ENCODE measurements at places on chromosomes 16 and 17.

GRCh38 chr17:42311240-42312034, 23.1 kb downstream of the STAT5A start:
- DNase-seq = no peak

DNA sequence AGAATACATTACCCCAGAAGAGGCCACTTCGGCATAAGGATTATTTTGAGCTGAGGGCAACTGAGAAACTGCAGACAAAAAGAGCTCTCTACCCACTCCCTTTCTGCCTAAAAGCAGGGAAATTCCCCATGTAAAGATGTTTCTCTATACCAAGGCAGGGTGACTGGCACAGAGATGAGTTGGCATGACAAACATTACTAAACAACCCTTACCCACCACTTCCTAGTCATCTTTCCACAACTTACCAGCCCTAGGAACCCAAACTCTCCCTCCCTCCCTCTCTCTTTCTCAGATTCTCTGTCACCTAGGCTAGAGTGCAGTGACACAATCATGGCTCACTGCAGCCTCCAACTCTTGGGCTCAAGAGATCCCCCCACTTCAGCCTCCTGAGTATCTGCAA, 68.6 kb downstream of the EMP2 start:
- DNase-seq = peak; percentile 14

DNA sequence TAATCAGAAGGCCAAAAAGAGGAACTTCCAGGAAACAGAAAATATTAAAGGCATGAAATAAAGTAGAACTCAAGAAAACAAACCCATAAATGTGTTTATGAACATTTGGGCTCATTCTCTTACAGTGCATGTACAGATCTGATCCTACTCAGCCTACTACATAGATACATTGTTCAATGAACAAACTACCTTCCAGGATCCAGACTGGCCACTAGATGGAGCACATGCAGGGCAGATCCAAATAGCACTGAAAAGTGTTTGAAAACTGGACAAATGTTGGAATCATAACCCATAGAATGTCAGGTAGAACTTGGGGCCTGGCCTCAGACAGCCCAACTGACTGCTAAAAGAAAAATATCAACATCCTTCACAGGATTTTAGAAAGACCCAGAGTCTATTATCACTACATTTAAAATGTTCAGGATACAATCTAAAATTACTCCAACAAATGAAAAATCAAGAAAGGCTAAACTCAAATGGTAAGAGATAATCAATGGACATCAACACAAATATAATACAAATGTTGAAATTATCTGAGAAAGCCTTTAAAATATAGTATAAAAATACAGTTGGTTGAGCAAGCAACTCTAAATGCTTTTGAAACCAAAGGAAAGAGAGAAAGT, 122.4 kb upstream of the NUDT7 start:
- DNase-seq = peak; percentile 54

DNA sequence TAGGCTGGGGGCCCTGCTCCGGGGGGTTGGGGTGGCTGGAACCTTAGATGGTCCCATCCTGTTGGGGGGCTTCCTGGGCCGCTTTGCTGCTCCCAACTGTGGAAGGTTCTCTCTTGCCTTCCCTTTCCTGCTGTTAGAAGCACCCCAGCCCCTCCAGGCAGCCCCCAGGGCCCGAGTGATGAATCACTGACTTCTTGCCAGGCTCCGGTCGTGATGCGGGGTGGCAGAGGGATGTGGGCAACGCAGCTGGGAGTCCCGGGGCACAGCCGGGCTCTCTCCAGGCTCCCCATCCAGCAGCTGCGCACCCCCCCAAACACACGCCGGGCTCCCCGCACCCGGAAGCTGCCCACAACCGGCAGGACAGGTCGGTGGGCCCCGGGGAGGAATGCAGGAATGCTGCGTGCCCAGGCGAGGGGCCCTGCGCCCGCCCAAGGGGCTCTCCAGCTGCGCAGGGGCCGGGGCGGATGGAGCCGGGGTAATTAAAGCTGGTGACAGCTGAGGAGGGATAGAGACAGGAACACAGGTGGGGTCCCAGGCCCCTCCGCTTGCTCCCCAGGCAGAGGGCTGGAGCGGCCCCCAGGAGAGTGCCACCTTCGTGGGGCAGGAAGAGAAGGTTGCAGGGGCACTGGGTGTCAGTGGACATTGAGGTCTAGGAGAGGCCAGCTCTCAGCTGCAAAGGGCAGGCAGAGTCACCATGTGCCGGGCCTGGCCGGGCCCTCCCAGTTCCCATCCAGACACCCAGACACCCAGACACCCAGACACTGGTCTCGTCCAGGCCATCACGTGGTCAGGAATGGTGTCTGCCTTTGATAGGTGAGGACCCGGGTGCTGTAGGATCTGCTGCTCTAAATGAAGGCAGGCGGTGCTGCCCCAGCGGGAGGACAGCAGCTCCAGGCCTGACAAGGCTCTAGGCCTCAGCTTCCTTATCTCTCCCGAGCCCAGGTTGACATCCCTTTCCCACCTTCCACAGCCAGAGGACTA, 15.0 kb upstream of the SLC38A10 start:
- DNase-seq = no peak

DNA sequence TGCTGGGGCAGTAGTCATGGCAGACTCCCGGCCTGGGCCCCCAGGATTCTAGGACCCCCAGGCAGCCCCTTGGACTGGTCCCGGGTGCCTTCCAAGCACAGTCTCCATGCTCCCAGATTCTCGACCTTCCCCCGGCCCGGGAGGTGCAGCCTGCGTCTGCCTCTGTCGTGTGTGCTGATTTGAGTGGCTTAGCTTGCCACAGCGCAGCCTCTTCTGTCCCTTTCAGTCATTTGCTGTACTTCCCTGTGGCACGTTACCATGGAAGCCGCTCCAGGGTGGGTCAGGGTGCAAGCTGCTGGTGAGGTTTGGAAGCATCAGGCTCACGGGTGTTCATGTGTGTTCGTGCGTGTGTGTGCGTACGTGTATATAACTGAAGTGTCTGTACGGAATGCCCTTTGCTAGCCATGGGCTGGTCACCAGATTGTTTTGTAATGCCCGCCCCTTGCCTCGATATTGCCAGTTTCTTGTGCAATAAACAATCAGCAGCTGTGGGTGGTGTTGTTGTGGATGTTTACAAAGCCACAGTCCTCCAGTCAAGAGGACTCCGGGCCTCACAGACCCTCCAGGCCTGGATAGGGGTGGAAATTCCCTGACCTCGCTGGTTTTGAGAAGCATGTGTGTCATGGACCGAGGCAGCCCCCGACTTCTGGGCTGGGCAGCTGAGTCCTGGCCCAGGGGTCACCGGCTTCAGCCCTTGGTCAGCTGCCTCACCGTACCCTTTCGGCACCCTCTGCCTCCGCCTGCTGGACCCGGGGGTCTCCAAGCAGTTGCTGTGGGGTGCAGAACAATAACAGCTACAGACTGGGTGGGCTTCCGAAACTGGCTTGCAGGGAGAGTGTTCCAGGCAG, 9.7 kb upstream of the CLEC18A start:
- DNase-seq = no peak

GRCh38 chr17:82838386-82839063, 1.3 kb downstream of the ZNF750 start:
- DNase-seq = no peak

DNA sequence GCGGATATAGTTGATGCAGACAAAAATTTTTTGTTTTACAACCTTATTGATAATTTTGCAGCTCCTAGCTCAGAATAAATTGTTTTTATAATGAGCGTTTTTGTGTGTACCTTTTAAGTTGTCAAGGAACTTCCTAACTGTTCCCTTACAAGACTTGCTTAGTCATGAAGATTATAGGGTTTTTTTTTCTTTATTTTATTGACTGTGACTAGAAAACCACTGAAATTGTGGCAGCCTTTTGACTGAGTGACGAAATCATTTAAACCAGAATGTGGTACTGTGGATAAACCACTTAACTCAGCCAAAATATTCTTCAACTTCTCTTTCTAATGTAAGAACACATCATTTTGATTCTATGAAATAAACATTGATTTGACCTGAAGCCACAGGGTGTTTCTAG, 40.8 kb upstream of the VPS4A start:
- no peak for DNase-seq

DNA sequence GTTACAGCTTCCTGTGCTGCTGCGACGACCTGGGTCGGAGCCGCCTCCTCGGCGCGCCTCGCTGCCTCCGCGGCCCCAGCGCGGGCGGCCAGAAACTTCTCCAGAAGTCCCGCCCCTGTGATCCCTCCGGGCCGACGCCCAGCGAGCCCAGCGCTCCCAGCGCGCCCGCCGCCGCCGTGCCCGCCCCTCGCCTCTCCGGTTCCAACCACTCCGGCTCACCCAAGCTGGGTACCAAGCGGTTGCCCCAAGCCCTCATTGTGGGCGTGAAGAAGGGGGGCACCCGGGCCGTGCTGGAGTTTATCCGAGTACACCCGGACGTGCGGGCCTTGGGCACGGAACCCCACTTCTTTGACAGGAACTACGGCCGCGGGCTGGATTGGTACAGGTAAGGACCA, 746 bp downstream of the HS3ST2 start:
- no peak for DNase-seq

- DNase-seq = no peak
These were observed 368.8 kb downstream of the SNX29 start for GRCh38 chr16:12345349-12345748.

GRCh38 chr17:80523956-80524712, 20.5 kb upstream of the RPTOR start:
- no peak for DNase-seq

DNA sequence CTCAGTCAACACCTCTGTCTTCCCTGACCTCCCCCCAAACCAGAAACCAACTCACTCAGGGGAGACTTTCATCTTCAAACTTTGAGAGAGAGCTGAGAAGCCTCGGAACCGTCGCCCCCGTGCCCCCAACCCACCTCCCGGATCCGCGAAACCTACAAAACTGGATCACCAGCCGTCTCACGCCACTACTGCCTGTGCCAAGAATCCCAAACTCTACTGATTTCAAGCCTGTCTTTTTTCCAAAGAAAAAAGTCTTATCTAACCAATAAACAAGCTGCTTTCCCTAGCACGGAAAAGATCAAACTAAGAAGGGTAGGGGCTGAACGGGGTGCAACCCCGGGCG, 2.0 kb downstream of the AXIN2 start:
- DNase-seq = no peak

DNA sequence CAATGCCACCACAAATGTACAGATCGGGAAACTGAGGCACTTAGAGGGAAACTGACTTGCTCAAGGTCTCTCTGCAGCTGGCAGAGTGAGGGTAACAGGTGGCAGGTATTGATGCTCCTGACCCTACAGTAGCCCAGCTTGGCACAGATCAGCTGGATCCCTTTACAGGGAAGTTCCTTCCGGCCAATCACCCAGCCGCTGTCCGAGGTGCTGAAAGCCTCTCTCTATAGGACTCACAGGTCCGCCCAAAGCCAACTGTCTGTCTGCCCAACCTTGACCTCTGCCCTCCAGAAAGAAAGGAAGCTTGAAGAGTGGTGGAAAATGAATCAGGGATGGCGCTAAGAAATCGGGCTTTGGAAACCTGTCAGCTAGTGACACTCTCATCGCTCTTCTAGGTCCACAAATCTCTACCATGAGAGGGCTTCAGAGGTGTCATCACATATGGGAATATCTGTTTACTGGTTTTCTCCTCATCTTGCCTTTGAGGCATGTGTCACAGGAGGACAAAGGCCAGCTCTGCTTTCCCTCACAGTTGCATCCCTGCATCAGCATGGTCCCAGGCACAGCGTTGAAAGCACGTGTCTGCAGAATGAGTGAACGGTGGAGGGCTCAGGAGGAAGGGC, 246.2 kb downstream of the KATNIP start:
- peak; percentile 57 for DNase-seq

GRCh38 chr17:58995247-58995940, 111.3 kb downstream of the TRIM37 start:
- no peak for DNase-seq

DNA sequence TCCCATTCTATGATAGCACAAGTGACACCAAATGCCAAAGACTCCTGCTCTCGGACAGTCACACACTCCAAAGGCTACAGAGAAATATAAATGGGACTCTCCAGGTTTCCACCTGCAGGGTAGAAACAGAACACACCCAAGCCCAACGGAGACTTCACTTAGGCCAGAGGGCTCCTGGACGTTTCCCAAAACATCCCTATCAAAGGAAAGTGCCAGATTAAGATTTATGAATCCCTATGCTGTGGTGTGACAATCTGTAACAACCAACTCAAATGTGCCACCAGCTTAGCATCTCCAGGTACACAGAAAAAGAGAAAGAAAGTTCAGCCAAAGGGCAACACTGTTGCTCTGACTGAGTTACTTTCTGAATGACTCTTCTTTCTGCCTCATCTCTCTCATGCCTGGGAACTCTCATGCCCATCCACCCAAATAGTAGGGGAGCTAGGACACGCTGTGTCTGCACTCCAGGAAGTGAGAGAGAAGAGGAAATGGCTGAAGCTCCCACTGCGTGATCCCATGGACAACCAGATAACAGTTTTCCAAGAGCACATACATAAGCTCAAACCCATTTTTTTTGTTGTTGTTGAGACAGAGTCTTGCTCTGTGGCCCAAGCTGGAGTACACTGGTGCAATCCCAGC, 49.7 kb downstream of the SMG6 start:
- DNase-seq = no peak

GRCh38 chr17:47267354-47267828, 13.8 kb downstream of the ITGB3 start:
- peak; percentile 50 for DNase-seq

DNA sequence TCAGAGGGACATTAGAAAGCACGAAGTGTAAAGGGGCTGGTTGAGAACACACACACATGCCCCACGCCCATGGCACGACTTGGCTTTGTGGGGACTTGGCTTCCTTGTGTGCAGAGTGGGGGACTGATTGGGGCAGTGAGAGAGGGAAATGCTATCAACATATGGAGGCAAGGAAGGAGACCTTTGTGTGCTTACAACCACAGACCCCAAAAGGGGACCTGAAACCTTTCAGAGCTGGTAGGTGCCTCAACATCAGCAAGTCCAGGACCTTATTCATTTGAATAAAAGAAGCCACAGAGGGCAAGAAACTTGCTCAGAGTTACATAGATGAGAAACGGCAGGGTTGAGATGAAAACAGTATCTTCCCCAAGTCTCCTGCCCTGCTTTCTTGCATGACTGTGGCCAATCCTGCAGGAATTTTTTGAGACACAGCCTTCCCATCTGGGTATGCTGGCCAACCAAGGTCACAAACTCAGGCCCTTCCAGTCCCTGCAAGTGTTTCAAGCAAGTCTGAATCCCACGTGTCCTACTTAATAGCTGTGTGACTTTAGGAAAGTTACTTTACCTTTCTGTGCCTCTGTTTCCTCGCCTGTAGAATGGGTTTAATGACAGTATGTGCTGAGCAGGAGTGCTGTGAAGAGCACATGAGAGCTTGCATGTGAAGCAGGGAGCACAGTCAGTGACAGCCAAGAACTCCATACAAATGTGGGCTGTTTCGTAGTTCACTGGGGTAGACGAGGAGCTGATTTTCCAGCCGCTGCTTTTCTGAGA, 26.2 kb downstream of the C16orf78 start:
- no peak for DNase-seq

GRCh38 chr17:63040816-63041215, 74.8 kb downstream of the TANC2 start:
- DNase-seq = no peak

- DNase-seq = no peak
These were observed 35.5 kb downstream of the SHISA6 start for GRCh38 chr17:11276486-11276885.

Data from RKO (cell line).